ENCODE measurements at places on chromosomes 6 and 20. TPM values are rescaled to one million over a fixed set of nuclear protein-coding genes. Genes with fewer than 3 reads are reported as not detected.

The BPIFB2 gene
- not detected for total RNA-seq

The SAPCD1 gene
- 11.1 TPM for total RNA-seq

The TTBK1 gene
- total RNA-seq = 0.07 TPM

The FABP7 gene
- not detected for total RNA-seq

The NKAPL gene
- 0.52 TPM for total RNA-seq

The GPSM3 gene
- total RNA-seq = 194 TPM

The CALHM4 gene
- total RNA-seq = not detected

The BYSL gene
- total RNA-seq = 10.5 TPM

The MOCS1 gene
- 0.15 TPM for total RNA-seq

The CRISP2 gene
- not detected for total RNA-seq

The DEF6 gene
- 116 TPM for total RNA-seq

The ABT1 gene
- total RNA-seq = 29.8 TPM

The CRISP3 gene
- not detected for total RNA-seq

The TP53TG5 gene
- not detected for total RNA-seq

The MROH8 gene
- total RNA-seq = 4.6 TPM

The MLN gene
- not detected for total RNA-seq

The MATN4 gene
- not detected for total RNA-seq

The KHDC1L gene
- total RNA-seq = not detected

The TMC2 gene
- total RNA-seq = not detected

Data from B cell (primary cell).